ENCODE measurements at places on chromosomes 13 and 19.

- DNase-seq = no peak
Observed at GRCh38 chr13:61770681-61771080, 355.0 kb upstream of the PCDH20 start.

GRCh38 chr13:68895696-68896095, 1211.9 kb upstream of the ATXN8OS start:
- DNase-seq = no peak

- DNase-seq = no peak
Observed at GRCh38 chr13:99975626-99976025, 4.1 kb upstream of the ZIC5 start.

DNA sequence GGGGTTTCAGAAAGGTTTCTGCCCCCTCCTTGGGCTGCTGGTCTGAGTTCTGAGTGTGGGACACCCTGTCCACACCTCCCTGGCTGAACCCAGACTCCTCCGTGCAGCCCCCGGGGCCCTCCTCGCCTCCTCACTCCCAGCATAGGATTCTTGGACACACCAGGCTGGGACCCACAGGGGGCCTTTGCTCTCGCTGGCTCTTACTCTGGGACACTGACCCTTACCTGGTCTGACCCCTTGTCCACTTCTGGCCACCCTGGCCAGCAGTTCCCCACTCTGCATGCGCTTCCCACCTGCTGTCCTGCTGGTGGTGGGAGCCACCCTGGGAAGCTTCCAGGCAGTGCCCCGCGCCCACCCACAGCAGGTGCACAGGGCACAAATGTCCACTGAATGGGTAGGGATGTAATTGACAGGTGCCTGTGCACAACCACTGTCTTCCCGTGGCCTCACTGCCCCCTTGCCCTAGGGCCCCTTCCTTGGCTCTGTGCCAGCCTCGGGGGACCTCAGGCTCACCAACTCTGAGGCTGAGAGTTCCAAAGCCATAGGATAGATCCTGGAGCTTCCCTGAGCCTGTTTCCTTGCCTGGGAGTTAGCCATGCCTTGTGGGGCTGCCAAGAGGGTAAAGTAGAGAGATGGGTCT, 7.0 kb upstream of the SLC25A42 start:
- no peak for DNase-seq

DNA sequence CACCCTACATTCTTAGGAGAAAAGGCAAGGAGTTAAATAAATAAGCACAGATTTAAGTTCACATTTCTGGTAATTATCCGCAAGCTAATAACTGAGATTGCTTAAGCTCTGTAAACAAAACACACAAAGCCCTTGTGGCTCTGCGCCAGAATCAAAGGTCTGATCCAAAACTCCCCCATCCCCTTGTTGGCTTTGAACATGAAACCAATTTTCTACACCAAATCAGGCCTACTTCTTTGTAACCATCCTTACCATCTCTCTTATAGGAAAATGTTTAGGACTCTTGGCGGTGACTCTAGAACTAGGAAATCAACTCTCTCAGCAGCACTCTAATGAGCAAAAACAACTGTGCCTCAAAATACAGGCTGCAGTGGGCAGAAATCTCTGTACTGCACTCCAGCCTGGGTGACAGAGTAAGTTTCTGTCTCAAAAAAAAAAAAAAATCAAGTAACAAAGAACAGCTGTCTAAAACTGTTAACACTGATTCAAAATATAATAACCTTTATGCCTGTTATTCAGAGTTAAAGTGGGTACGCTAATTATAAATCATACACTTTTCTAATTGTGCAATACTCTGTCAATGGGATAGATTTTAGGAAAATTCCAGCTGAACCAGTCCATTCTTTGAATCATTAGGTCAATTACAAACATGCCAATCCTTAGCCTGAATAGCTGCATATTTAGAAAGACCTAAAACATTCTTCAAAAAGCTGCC, 25.8 kb downstream of the ABCC4 start:
- DNase-seq = no peak

- no peak for DNase-seq
Observed at GRCh38 chr19:11539495-11540365, 1.1 kb downstream of the CNN1 start.

DNA sequence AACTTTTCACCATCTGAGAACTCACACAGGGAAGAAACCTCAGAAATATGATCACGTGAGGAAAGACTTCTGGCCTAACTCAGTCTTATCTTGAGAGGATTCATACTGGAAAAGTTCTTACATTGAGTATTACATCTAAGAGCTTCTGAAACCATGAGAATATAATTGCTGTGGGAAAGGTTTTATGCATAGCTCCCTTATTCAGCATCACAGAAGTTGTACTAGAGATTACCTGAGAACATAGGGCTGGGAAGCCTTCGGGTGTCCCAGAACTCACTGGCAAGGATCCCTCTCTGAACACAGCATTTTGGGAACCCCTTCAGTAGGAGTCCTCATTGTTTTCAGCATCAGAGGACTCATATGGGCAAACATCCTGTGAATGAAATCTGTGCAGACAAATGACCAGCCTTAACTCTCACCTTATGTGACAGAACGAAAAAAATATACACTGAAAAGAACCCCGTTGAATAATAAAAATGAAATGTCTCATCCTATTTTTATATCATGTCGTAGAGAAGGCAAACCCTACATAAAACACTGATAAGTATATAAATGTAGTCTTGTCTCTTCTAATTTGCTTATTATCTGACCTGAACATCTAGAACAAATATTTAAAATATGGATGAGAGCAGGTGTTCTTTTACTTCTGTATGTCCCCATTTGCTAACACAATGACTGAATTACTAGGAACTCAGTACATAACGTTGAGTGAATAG, 14.2 kb downstream of the ZNF274 start:
- DNase-seq = no peak

DNA sequence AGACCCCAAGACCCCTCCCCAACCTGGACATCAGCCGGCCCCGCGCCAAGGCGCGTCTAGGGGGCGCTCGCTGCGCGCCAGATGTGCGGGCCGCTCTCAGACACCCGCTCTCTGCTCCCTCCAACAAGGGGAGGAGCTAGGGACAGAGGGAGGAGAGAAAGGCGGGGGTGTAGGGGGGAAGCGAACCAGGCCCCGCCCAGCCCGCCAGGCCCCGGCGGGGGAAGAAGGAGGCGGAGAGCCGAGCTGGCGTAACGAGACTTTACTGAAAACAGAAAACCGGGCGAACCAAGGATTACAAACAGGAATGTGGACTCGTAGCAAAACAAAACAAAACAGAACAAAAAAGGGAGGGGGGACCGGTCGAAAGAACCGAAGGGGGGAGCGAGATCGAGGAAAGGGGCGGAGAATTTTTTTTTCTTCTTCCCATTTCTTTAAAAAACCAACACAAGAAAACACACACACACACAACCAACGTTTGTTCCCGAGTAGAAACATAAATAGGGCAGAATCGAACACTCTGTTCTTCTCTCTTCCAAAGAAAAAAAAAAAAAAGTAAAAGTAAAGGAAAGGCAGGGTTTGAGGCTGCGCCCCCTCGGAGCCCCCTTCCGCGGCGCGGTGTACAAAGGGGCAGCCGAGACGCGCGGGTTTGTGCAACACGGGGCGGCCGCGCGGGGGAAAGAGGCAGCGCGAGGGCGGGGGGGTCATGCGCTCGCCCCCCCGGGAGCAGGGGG, 1.7 kb downstream of the JUND start:
- peak; percentile 85 for DNase-seq

GRCh38 chr13:87107651-87108050, 563.5 kb upstream of the SLITRK5 start:
- DNase-seq = no peak

DNA sequence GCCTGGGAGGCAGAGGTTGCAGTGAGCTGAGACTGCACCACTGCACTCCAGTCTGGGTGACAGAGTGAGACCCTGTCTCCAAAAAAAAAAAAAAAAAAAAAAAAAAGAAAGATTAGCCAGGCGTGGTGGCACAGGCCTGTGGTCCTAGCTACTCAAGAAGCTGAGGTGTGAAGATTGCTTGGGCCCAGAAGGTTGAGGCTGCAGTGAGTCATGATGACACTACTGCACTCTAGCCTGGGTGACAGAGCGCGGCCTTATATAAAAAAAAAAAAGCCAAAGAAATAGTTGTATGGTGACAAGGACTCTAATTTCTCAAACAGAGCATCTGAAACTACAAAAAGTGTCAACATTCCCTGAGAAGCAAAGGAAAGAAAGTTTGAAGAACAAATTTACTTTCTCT, 3.4 kb downstream of the PBX4 start:
- no peak for DNase-seq

DNA sequence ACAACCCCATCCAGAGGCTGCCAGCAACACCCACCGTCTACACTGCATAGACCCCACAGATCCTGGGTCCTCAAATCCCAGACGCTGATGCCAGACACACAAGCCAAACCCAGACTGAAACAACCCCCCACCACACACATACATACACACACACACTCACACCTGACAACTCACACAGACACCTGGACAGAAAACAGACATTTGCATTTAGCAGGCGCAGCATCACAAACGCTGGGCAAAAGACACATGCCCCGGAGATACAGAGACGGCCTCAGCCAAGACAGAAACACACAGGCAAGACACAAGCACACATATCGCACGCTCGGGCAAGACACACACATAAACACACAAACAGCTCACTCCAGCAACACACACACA, 1.3 kb downstream of the BBC3 start:
- no peak for DNase-seq

DNA sequence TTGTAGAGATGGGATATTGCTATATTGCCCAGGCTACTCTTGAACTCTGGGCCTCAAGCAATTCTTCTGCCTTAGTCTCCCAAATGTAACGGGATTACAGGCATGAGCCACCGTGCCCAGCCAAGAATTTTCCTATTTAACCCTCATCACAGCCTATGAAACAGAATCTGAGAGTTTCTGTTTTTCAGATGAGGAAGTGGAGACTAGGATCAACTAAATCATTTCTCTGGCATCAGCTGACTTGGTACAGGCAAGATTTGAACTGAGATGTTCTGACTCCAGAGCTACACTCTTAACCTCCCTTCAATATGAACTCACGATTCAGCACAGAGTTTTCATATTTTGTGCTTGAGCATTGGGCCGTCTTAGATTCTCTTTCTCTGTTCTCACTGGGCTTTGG, 8.1 kb downstream of the ZNF460 start:
- no peak for DNase-seq

GRCh38 chr19:30310602-30311263, 61.5 kb upstream of the ZNF536 start:
- DNase-seq = no peak

DNA sequence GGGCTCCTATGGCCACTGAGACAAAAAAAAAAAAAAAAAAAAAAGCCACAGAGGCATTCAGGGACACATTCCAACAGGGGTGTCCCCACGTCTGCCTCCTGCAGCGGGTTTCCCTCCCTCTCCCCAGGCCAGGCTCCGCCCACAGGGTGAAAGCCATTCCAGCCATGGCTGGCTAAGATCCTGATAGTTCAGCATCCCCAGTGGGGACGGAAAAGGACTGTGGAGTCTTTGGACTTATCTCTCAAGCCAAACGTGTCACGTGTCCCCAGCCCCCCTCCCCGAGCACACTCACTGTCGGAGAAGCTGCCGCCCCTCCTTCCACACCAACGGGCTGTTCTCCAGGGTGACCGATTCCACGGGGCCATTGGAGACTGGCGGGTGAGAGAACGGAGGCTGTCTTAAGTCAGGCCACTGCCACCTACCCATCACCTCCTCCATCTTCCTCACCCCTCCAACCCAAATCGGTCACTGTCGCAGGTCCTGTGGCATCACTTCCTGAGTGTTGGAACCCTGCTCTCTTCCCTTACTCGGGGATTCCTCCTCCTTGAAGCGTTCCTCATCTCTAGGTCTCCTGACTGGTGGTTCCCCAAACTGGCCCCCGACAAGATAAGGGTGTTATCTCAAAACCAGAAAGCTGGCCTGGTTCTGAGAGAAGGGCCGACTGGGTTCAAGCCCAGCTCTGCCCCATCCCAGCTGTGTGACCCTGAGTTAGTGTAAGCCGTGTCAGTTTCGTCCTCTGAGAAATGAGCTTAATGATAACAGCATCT, 9.1 kb upstream of the FKRP start:
- DNase-seq = no peak

DNA sequence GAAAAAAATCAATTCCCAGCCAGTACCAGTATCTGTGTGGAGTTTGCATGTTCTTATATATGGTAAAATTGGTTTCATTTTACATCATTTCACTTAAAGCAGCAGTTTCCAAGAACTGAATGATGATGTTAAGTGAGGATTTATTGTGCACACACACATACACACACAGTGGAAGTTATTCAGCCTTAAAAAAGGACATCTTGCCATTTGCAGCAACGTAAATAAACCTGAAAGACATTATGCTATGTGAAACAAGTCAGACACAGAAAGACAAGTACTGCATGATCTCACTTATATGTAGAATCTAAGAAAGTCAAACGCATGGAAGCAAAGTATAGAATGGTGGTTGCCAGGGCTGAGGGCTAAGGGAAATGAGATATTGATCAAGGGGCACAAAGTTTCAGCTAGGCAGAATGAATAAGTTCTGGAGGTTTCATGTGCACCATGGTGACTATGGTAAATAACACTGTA, 5.3 kb downstream of the SIGLECL1 start:
- DNase-seq = no peak

DNA sequence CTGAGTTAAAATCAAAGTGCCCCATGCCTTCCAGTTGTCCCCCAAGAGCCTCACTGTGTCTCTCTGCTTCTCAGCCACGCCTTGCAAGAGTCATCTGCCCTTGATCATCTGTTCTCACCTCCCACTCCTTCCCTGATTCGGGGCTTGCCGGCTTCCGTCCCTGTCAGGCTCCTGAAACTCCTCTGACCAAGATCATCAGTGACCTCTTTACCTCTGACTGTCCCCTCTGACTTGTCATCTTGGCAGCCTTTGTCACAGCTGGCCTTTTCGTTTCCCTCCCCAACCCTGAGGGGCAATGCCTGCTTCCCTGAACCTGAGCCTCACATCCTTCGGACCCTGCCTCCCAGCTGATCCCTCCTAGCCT, 66.3 kb downstream of the MAP4K1 start:
- no peak for DNase-seq

- DNase-seq = no peak
Observed at GRCh38 chr13:92362717-92363116, 863.9 kb upstream of the GPC6 start.

DNA sequence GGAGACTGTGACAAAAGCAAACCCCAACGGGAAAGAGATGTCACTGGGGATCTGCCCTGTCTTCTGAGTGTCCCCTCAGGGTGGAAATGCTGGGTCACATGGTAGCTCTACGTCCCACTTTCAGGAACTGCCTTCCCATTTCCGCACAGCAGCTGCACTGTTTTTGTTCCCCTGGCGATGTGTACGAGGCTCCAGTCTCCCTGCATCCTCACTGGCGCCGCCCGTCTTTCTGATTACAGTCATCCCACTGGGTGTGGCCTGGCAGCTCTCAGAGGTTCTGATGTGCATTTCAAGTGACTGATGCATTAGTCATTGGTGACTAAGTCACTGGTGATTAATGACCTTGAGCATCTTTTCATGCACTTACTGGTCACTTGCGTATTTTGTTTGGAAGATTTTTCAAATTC, 21.2 kb downstream of the PCID2 start:
- DNase-seq = peak; percentile 90

- DNase-seq = no peak
Observed at GRCh38 chr13:91074091-91074490, 273.4 kb upstream of the MIR17HG start.

- no peak for DNase-seq
Observed at GRCh38 chr13:99379856-99380801, 72.9 kb upstream of the GPR183 start.

GRCh38 chr13:96403241-96403640, 313.3 kb downstream of the HS6ST3 start:
- DNase-seq = no peak
